ENCODE measurements at places on chromosomes 6 and 20.

DNA sequence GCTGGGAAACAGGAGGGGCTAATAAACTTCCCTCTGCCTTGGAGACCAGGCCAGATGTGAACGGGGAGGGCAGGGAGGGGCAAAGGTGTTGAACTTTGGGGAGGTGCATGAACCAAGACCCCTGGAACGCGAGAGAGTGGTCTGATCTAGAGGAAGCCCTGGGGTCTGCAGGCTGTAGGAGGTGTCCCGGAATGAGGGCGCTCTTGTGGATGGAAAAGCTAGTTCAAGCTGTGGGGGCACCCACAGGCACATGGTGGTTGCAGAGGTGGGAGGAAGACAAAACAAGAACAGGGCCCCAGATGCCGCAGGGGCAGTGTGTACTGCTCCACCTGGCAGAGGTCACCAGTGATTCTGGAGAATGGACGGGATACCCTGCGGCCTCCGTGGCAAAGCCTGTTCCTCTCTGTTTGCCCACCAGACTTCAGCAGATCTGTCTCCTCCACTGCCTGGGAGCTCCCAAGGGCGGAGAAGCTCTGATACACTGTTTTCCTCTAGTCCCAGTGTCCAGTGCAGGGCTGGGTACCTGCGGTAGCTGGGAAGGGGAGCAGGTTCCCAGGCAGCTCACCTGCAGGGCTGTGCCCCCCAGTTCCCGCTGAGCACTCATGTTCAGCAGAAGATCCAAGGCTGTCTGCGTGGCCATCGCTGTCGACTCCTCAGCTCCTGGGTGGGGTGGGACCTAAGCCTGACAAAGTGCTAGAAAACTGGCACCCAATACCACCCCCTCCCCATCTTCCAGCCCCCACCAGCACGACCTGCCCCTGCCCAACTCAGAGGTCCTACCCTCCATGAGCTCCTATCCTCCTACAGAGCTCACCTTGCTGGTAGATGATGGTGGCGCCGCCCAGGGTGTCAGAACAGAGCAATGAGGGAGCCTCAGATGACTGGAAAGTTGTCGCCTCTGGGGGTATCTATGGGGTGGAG, 14.7 kb downstream of the ZNF335 start:
- no peak for DNase-seq

DNA sequence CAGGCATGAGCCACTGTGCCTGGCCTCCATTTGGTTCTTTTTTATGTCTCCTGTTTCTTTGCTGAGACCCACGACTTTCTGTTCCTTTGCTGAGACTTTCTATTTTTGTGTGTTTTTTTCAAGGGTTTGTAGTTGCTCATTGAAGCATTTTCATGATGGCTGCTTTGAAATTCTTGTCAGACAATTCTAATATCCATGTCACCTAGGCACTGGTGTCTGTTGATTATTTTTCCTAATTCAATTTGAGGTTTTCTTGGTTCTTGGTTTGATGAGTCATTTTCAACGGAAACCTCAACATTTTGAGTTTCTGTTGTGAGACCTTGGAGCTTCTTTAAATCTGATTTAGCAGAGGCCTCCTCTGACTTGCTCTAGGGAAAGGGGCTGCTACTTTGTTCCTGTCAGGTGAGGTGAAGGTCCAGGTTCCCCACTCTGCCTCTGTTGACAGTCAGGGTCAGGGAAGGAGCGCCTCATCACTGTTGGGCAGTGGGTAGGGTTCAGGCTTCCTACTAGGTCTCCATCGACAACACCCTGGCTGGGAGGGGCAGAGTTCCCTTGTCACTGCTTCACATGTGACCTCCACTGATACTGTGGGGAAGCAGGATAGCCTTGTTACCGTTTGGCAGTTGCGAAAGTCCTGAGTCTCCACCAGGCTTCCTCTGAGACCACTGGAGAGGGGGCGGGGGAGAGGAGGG, 67.2 kb upstream of the RNF24 start:
- DNase-seq: peak; percentile 83

- no peak for DNase-seq
These were observed 45.5 kb upstream of the AFDN start for GRCh38 chr6:167781066-167781767.

- no peak for DNase-seq
These were observed 23.6 kb upstream of the NR2E1 start for GRCh38 chr6:108142240-108142639.

DNA sequence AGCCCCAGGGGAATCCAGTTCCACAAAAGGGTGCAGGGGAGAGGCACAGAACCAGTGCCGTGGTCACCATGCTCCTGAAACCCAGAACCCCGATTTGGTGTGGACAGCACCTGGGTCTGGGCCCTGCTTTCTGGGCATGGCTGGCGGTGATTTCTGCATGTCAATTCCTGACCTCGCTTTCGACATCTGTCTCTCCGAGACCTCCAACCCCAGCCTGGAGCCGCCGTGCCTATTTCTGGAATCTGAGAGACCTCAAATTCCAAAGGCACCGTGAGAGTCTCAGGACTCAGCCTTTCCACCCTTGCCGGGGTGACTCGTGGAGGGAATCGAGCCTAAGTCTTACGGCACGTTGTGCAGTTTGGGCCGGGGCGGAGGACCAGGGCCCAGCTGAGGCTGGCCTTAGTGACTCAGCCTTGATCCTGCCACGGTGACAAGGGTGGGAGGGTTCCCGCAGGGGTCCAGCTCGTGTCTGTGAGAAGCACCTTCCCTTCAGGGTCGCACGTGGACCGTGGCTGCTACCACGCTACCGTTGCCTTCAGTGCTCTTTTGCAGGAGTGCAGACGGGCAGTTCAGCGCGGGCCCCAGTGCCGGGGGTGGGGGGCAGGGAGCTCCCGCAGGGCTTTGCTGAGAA, 133.7 kb downstream of the PXDC1 start:
- peak; percentile 51 for DNase-seq

DNA sequence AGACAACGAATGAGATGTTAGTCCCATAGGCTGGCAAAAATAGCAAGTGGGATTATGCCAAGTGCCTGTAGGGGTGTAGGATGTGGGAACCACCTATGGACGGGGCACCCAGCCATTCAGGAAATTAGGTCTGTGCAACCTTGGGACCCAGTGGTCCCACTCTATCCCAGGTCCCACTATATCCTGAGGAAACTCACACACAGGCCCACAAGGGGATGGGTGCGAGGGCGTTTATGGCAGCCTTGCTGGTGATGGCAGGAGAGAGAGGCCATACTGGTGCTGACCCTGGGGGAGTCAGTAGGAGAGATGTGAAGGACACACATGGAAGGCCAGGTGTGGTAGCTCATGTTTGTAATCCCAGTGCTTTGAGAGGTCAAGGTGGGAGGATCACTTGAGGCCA, 163.6 kb downstream of the EYA2 start:
- DNase-seq: no peak

DNA sequence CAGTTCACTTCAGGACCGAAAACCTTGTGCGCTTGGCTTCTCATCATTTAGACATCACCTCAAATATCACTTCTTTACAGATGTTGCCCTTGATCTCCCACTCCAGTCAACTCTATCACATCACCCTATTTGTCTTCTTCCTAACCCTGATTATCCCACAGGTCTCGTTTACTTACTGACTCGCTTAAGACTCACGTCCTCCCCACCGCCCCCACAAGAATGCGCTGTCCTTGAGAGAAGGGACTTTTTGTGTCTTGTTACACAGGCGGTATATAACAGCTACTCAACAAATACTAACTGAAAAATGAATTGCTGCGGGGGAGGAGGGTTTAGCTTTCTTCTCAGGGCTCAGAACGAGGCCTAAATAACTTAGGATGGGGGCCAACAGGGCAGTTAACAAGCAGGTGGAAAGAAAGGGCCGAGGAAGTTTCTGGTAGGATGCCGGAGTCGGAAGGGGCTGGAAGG, 527 bp downstream of the TOMM34 start:
- peak; percentile 80 for DNase-seq

DNA sequence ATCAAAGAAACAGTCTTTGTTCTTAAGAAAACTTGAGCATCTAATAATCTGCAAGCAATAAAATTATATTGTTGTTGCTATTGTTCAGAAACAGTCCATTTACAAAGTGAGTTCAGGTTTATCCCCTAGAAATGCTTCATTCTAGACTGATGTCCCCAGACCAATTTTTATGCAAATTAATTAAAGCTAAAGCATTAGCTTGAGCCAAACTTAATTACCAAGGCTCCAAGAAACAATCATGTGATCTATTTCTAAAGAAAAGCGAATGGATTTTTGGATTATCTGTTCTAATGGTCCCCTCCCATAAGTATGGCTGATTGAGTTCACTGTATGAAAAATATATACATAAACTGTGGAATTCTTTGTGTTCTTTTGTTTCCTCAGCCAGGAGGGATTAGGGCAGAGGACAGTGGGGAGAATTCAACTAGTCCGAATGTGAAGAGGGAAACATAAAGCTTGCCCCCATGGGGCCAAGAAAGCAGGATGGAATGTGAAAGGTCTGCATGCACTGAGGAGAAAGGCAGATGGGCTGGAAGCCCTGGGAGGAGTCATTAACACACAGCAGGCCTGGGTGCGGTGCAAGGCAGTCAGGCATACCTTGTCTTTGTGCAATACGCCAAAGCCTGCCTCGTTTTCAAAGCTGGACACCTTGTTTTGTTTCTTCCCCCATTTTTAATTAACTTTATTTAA, 597.1 kb downstream of the KIF16B start:
- DNase-seq: no peak

Measured in activated CD8-positive, alpha-beta memory T cell treated with anti-CD3 and anti-CD28 coated beads for 24 hours (primary cell).